ENCODE measurements at places on chromosomes 1 and 21. TPM values are rescaled to one million over a fixed set of nuclear protein-coding genes. Genes with fewer than 3 reads are reported as not detected.
A peak's percentile ranks its signal among the peaks of the same experiment; 100 is the strongest.

DNA sequence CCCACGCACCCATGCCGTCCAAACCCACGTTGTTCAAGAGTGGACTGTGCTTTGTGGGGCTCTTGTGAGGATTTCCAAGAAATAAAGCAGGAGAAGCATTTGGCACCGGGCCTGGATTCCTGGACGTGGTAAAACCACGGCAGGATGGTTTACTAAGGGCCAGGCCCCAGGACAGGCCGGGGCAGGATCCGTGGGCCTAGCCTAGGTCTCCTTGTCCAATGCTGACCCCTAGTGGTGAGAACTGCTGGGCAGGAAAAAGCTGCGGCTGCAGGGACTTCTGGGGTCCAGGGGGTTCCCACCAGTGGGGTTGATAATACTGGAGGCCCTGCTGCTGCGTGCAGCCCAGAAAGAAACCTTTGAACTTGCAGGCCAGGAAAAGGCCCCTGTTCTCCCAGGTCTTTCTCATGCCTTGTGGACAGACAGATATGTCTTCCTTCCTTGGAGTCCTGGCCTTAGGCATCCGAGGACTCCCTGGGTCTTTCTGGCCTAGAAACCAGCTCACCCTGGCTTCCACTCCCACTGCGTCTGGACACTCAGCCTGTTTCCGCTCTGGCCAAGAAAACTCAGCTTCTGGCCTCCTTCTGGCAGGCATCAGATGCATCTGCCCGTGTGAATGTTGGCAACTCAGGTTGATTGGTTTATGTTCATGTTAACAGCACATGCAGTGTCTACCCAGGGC lies 106.9 kb upstream of the TMEM51 start:
- peak; percentile 83 for DNase-seq
- H3K36me3 ChIP-seq = peaks cover 14% of the 10 kb centered on the region
- no peak overlapping the region for H3K27ac ChIP-seq
- H3K4me3 ChIP-seq = no peak overlapping the region

GRCh38 chr1:155321639-155322503 lies 1.2 kb downstream of the RUSC1 start:
- H3K27ac ChIP-seq = no peak overlapping the region
- H3K4me1 ChIP-seq = peaks cover 17% of the 10 kb centered on the region
- no peak for DNase-seq

GRCh38 chr21:15264084-15264665 lies 199.4 kb upstream of the NRIP1 start:
- H3K4me3 ChIP-seq = no peak overlapping the region
- H3K4me1 ChIP-seq = no peaks in the 10 kb centered on the region
- no peaks in the 10 kb centered on the region for H3K27me3 ChIP-seq
- DNase-seq = no peak

DNA sequence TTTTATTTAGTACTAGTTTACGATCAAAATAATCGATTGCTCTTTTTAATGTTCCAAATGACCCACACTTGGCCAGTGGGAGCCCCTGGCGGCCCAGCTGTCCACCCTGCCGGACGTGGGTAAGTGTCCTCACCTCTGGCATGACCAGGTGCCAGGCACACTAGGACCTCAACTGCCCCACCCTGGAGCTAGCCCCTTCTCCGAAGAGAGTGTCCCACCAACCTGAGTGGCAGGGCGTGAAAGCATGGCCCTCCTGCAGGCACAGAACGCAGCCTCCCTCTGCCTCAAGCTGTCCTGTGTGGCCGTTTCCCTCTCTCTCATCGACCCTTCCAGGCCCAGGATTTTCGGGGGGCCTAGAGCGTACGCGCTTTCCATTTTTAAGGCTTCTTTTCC lies 32.9 kb upstream of the AGPAT3 start:
- peaks cover 9% of the 10 kb centered on the region for H3K4me1 ChIP-seq
- no peak overlapping the region for H3K27ac ChIP-seq
- no peak overlapping the region for H3K4me3 ChIP-seq
- H3K27me3 ChIP-seq = no peaks in the 10 kb centered on the region

DNA sequence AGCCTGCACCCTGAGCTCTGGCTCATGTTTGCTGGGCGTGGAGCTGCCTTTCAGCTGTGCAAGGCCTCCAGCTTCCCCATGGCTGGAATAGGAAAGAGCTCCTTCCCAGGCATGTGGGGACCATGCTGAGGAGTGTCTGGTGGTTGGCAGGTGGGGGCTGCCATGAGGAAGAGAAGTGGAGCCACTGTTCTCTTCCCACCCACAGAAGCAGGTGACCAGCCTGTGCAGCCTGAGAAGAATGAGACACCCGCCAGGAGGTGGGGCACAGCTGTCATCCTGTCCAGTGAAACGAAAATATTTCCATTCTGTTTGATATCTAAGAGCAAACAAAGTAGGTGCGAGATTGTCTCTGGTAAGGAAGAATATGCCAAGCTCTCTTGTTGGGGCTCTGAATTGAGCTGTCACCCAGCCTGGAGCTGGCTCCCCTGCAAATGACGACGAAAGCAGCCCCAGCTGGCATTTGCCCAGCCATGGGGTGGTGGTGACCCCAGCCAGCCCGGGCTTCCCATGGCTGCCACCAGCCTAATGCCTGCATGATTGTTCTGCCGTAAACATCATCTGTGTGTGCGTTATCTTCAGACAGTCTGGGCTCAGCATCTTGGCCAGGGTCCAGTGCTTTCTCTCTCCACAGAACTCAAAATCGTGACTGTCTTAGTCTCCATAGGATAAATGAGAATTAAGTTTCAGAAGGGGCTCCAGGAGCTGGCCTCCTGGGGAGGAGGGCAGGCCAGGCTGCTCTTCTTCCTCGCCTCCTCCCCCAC lies 429.8 kb upstream of the VAMP3 start:
- H3K27me3 ChIP-seq = peaks cover 8% of the 10 kb centered on the region
- no peak overlapping the region for H3K27ac ChIP-seq
- H3K4me3 ChIP-seq = no peak overlapping the region
- DNase-seq = no peak
- no peaks in the 10 kb centered on the region for H3K36me3 ChIP-seq

- H3K27me3 ChIP-seq = no peaks in the 10 kb centered on the region
- H3K36me3 ChIP-seq = no peaks in the 10 kb centered on the region
- peak within 1 kb of the TSS; percentile 84 for H3K4me3 ChIP-seq
- peak within 1 kb of the TSS; percentile 82 for H3K27ac ChIP-seq
- peaks cover 11% of the 10 kb centered on the region for H3K4me1 ChIP-seq
Measured at GRCh38 chr1:215566556-215567490, at the start of gene KCTD3. Gene KCTD3, plus strand, starts transcription at chr1:215567304. Its CDS starts 382 bp downstream, at chr1:215567686.

- H3K4me1 ChIP-seq = no peaks in the 10 kb centered on the region
- H3K4me3 ChIP-seq = no peak overlapping the region
- no peaks in the 10 kb centered on the region for H3K36me3 ChIP-seq
- H3K27me3 ChIP-seq = peaks cover 2% of the 10 kb centered on the region
- DNase-seq = no peak
- no peak overlapping the region for H3K27ac ChIP-seq
Measured at GRCh38 chr1:85460555-85461088, 4.3 kb downstream of the DDAH1 start.

- no peaks in the 10 kb centered on the region for H3K36me3 ChIP-seq
- H3K4me1 ChIP-seq = peaks cover 26% of the 10 kb centered on the region
Measured at GRCh38 chr1:31765041-31765467, 914 bp upstream of the ADGRB2 start.

DNA sequence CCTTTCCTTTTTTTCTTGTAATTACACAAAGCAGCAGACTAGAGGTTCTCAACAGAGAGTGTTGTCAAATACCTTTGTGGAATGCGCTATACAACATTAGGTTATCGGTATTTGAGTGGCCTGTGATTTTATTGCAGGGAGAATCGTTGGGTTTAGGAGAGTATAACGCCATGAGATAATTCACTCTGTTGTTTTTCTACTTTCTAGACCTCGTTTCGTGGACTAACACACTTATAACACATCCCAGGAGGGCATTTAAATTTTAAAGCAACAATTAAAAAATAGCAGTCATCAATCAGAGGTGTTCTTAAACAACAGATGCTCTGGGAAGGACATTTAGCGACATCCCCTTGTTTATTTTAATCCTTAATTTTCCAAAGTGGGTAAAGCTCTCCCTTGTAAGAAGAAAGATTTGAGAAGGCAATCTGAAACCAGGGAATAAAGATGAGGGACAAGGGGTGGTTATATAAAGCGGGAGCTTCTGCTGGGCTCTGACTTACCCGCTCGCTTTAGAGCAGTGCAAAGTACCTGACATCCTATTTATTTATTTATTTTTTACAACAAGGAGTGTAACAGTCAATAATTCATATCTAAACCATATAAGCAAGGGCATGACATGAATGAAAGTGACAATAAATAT lies 4.9 kb downstream of the PBX1 start:
- DNase-seq = no peak
- no peak overlapping the region for H3K4me3 ChIP-seq
- H3K27me3 ChIP-seq = no peaks in the 10 kb centered on the region
- H3K36me3 ChIP-seq = no peaks in the 10 kb centered on the region

DNA sequence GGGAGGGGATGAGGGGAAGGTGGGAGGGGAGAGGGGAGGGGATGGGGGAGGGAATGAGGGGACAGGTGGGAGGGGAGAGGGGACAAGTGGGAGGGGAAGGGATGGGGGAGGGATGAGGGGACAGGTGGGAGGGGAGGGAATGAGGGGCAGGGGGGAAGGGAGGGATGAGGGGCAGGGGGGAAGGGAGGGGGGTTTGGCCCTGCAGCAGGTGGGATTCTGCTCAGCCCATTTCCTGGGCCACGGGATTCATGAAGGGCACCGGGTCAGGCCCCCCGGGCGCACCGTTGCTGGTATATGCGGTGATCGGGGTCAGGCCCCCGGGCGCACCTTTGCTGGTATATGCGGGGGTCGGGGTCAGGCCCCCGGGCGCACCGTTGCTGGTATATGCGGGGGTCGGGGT lies 15.1 kb upstream of the SAMD11 start:
- no peak overlapping the region for H3K4me3 ChIP-seq
- no peaks in the 10 kb centered on the region for H3K36me3 ChIP-seq
- no peak overlapping the region for H3K27ac ChIP-seq
- H3K4me1 ChIP-seq = peaks cover 19% of the 10 kb centered on the region
- no peaks in the 10 kb centered on the region for H3K27me3 ChIP-seq

DNA sequence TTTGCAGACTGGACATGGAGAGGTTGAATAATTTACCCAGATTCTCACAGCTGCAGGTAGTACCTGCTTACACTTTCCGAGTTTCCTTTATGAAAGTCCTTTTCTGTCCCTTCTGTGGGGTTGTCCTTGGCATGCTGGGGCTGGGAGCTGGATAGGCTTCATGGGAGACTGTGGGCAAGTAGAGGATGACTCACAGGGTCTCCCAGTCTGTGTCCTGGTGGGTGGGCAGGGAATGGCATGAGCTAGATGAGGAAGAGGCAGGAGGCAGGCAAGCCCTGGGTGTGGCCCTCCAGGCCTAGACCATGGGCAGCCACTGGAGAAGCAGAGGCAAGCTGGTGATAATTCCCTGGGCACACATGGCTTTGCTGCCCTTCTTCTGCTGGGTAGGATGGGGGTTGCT lies 80.6 kb downstream of the NAV1 start:
- DNase-seq = no peak
- H3K36me3 ChIP-seq = no peaks in the 10 kb centered on the region
- no peak overlapping the region for H3K27ac ChIP-seq
- no peaks in the 10 kb centered on the region for H3K27me3 ChIP-seq
- no peak overlapping the region for H3K4me3 ChIP-seq

TRPM2 gene
- total RNA-seq = 2.1 TPM

DNA sequence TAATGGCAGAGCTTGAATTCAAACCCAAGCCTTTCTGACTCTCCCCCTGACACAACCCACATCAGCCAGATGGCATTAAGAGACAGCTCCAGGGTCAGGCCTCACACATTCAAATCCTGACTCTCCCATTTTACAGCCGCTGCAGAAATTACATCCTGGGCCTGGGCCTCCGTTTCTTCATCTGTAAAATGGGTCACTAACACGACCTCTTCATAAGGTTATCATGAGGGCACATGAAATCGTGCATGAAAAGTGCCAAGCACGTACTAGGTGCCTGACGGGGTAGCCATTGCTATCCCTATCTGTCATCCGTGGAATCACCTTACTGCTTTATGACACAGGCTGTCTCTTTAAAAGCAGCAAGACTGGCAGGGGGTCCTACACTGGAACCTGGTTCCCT lies 19.8 kb upstream of the CASZ1 start:
- no peaks in the 10 kb centered on the region for H3K36me3 ChIP-seq
- no peak for DNase-seq
- H3K27me3 ChIP-seq = peaks cover 57% of the 10 kb centered on the region
- peaks cover 12% of the 10 kb centered on the region for H3K4me1 ChIP-seq

DNA sequence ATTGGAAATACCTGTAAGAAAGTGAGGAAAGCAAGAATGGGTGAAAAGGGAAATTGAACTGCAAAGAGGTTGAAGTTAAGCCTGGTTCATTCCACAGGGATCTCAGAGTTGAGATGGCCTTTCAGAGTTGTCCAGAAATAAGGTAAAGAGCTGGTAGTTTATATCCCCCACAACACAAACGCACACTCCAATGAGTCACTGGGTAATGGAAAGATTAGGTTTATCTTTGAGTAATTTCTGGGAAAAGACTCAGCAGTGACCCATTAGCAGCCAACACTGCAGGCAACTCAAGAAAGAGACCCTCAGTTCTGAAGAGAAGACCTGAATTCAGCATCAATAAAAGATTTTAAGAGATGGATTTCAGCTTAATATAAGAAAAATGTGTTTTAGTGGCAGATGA lies 485.5 kb downstream of the PTPRC start:
- H3K4me1 ChIP-seq = no peaks in the 10 kb centered on the region
- H3K36me3 ChIP-seq = no peaks in the 10 kb centered on the region
- no peak for DNase-seq
- no peak overlapping the region for H3K4me3 ChIP-seq
- no peak overlapping the region for H3K27ac ChIP-seq

- no peak overlapping the region for H3K4me3 ChIP-seq
- H3K27ac ChIP-seq = no peak overlapping the region
- no peaks in the 10 kb centered on the region for H3K27me3 ChIP-seq
- H3K36me3 ChIP-seq = no peaks in the 10 kb centered on the region
Measured at GRCh38 chr1:87926921-87927320, 598.2 kb downstream of the LMO4 start.

VANGL2 gene
- total RNA-seq = 3.4 TPM

MATN1 gene
- 1.8 TPM for total RNA-seq

KPRP gene
- not detected for total RNA-seq

GRCh38 chr1:71853360-71853759 lies 429.0 kb downstream of the NEGR1 start:
- no peak overlapping the region for H3K4me3 ChIP-seq
- no peaks in the 10 kb centered on the region for H3K36me3 ChIP-seq
- no peak for DNase-seq
- no peaks in the 10 kb centered on the region for H3K27me3 ChIP-seq

GRCh38 chr1:48061162-48062136 lies 64.3 kb upstream of the TRABD2B start:
- DNase-seq = peak; percentile 67
- no peak overlapping the region for H3K4me3 ChIP-seq
- H3K27ac ChIP-seq = no peak overlapping the region
- no peaks in the 10 kb centered on the region for H3K4me1 ChIP-seq

FCAMR gene
- total RNA-seq = not detected

All from K562 (cell line).